ENCODE measurements at places on chromosomes 7 and 10.

DNA sequence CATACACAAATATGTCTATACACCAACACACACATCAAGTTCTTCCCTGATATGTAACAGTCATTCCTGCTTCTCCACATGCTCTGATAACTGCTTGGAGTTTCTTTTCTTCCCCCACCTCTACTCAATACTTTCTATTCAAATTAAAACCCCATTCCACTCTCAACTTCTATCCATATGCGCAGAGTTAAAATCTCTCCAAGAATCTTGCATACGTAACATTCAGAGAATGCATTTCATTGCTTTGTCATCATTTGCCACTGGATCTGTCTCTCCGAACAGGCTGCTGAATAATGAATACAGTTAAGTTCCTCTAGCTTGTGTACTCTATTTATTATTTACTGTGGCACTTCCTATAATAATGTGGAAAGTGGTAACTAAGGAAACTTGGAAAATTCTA lies 68.8 kb downstream of the DGKB start:
- DNase-seq: no peak

GRCh38 chr7:105137898-105138297 lies 123.9 kb downstream of the KMT2E start:
- no peak for DNase-seq

- DNase-seq: peak; percentile 71
These were observed 90.2 kb upstream of the GNA12 start for GRCh38 chr7:2934211-2934731.

- no peak for DNase-seq
These were observed 49.5 kb downstream of the PALS2 start for GRCh38 chr7:24622646-24623182.
